ENCODE measurements at places on chromosomes 6 and 20.

DNA sequence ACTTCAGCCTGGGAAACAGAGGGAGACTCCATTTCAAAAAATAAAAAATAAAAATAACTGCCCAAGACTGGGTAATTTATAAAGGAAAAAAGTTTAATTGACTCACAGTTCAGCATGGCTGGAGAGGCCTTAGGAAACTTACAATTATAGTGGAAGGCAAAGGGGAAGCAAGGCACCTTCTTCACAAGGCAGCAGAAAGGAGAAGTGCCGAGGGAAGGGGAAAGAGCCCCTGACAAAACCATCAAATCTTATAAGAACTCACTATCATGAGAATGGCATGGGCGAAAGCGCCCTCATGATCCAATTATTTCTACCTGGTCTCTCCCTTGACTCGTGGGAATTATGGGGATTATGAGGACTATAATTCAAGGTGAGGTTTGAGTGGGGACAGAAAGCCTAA is 95.5 kb upstream of the LGSN start:
- no peak for DNase-seq

DNA sequence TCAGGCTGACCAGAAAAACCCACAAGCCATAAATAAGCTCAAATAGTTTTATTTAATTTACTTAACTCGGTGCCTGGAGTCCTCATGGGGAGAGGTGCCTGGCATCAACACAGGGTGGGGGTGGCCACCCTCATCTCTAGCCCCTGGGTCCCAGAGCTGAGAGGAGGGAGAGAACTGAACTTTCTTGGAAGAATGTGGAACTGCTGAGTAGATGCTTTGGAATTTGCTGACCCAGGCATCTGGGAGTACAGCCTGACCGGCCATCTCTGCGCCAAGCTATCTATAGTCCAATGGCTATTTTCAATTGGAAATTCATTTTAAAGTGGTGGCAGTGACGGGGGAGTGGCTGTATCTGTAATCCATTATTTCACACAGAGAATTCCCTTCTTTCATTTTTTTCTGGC is 104.8 kb downstream of the CDH26 start:
- DNase-seq: no peak

GRCh38 chr20:62907384-62908317 is 18.7 kb downstream of the DIDO1 start:
- DNase-seq: no peak

GRCh38 chr6:87945181-87945580 is 102.5 kb upstream of the SPACA1 start:
- no peak for DNase-seq

DNA sequence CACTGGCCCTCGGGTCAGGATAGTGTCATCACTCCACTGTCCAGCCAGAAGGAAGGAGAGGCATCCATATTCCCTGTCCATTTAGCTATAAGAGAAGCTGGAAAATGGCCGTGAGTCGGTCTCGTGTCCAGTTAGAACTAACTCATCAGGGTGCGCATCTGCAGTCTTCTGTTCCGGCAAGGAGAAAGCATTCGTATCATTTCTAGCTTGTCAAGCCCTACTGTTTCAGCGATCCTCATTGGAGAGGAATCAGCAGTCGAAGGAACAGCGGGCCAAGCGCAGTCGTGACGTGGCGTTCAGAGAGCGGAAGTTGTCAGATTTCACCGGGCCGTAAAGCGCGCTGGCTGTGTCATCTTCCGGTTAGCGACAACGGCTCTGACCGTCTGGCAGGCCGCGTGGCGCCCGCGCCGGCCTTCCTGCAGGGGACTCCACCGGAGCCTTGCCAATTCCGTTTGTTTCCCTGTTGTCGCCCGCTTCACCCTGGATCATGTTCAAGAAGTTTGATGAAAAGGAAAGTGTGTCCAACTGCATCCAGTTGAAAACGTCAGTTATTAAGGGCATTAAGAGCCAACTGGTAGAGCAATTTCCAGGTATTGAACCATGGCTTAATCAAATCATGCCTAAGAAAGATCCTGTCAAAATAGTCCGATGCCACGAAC is 32.9 kb downstream of the HM13 start:
- peak; percentile 58 for DNase-seq

Measured in activated CD4-positive, alpha-beta T cell treated with anti-CD3 and anti-CD28 coated beads, Interleukin-2, amount 50 U/mL, for 24 hours (primary cell).